CD4-positive, alpha-beta T cell treated with Interleukin-10 for 1 hour (primary cell): ENCODE measurements at places on chromosomes 6 and 20.
A peak's percentile ranks its signal among the peaks of the same experiment; 100 is the strongest.

- DNase-seq: peak; percentile 58
These were observed 2.9 kb downstream of the TNNC2 start for GRCh38 chr20:45823949-45824835.

GRCh38 chr6:22949967-22950366, 380.6 kb downstream of the HDGFL1 start:
- DNase-seq: no peak

DNA sequence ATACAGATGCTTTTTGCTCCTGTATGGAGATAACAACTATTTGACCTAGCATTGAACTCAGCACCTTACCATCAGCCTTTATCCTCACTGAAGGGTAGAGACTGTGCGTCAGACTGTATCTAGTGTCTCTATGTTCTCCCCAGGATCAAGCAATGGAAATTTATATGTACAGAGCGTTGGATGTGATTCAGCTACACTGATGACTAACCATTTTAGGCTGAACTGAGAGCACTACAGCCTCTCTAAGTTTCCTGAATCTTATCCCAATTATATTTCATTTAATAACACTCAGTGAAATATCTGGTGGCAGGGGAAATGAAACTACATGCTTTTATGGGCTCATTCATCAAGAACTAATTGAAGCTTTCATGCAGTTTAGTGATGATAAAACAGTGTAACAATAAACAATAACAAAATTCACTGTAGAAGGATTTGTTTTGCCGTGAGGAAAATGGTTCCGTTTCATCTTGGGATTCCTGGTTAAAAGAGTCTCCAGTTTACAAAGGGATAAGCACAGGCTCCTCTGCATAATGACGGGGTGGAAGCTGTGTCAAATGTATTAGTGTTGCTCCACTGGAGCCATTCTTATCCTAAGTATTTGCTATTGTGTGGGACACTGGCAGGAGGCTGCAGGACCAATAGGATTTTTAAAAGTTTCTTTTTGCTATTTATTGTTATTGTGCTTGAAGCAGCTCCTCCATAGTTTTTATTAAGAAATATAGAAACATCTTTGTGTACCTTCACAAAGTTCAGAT, 567.6 kb upstream of the MMS22L start:
- no peak for DNase-seq

GRCh38 chr6:168560126-168560525, 119.1 kb downstream of the SMOC2 start:
- no peak for DNase-seq

DNA sequence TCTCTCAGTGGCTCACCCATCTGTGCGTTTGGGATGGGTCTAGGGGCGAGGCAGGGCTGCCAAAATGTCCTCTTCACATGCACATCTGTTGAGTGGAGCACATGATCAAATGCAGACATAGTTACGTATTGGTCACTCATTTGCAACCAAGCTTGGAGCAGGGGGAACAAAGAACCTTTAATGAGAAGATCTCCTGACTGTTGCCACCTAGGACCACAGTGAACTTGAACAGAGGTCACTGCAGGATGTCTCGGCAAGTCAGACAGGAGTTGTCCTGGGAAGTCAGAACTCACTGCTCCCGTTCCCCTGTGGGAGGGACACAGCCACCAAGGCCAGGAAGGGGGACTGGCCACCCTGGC, 73.4 kb downstream of the SSR1 start:
- no peak for DNase-seq

DNA sequence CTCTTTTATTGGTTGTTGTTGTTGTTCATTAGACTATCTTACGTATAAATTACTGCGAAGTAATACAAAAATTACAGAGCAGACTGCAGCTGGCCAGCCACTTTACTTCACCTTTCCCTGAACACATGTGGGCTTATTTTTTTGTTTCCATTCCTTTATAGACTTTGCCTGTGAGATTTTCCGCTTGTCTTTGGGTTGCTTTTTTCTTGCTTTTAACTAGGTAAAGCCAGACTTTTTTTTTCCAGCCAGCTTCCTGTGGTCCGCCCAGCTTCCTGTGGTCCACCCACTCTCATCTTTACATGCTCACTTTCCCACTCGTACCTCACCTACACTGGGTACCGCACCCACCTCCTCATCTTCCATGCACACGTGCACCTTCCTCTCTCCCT, 79.0 kb downstream of the IPCEF1 start:
- DNase-seq: no peak

DNA sequence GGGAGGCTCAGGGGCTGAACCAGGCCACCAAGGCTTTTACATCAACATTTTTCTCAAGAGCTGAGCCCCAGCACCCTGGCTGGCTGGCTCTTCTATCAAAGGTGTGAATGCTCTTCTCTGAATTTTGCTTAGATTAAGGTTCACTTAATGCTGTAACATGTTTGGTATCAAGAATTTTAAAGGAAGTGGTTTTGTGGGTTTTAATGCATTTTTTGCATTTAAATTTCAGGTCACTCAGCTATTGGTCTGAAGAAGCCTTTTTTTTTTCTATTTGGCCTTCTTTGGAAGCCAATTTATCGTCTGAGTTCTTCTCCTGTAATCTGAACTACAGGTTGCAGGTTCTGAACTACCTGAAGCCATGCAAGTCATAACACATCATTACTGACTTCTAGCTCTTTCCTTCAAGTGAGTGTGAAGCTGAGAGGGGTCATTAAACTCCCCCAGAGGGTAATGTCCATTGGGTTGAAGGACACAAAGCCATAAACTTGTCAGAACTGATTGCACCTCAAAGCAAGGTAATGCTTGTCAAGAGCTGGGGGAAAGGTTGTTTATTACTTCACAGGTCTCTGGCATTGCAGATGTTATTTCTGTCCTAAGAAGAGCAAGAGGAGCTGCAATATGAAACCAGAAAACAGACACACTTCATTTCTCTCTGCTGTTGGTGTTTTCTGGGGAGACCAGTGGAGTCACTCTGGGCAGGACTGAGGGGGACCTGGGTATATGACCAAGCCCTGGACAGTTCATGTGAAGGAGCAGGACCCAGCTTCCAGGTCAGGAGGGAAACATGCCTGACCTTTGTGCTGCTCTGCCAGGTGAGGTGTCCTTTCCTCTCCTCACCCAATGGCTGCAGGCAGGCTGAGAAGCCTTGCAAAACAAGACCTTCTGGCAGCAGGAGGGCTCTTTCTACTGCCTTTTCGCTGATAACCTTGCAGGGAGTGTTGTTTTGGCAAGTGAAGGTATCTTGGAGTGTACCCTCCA, 26.1 kb upstream of the NEDD9 start:
- DNase-seq: peak; percentile 66

DNA sequence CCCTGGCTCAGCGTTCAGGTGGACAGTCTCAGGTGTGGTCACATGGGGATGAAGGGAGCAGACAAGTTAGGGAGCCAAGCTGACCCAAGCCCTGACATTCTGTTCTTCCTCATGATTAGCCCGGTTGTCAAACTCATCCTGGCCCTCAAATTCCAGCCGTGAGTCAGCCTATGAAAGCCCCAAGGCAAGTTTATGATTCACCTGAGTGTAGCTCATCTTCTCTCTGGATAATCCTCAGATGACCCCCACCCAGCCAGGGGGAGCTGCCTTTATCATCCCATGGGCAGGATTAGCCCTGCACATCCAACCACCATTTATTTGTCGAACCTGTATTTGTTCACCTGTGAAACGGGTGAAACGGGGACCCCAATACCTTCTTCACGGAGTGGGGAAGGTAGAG, 161.9 kb downstream of the DHX35 start:
- DNase-seq: no peak

DNA sequence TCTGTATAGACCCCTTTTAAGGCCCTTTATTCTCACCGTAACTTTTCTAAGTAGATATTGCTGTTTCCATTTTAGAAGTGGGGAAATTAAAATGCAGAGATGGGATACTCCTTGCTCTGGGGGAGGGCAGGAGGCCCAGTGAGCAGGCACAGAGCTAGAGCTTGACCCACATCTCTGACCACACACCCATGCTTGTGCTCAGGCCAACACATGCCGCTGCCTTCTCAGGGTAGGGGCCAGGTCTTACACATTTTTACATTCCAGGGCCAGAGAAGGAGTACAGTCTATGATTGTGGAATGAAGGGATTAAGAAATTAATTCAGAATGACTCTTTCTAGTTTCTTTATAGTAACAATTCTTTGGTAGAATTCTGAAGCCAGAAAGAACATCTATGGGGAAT, 104.8 kb downstream of the SOBP start:
- no peak for DNase-seq

- DNase-seq: no peak
These were observed 17.4 kb downstream of the TBC1D20 start for GRCh38 chr20:444862-445426.

- no peak for DNase-seq
These were observed 451.4 kb downstream of the NKAIN2 start for GRCh38 chr6:124254941-124255685.

GRCh38 chr20:52060794-52061714, 130.5 kb downstream of the ZFP64 start:
- DNase-seq: no peak

GRCh38 chr20:63895952-63896263, 982 bp downstream of the DNAJC5 start:
- DNase-seq: peak; percentile 60

- DNase-seq: no peak
These were observed 117.0 kb upstream of the COL21A1 start for GRCh38 chr6:56364431-56364826.

- no peak for DNase-seq
These were observed 246.8 kb downstream of the ARID1B start for GRCh38 chr6:157023958-157024357.

- no peak for DNase-seq
These were observed 12.1 kb upstream of the FAM8A1 start for GRCh38 chr6:17588011-17588410.

GRCh38 chr6:39902786-39903465, 31.3 kb downstream of the MOCS1 start:
- no peak for DNase-seq

DNA sequence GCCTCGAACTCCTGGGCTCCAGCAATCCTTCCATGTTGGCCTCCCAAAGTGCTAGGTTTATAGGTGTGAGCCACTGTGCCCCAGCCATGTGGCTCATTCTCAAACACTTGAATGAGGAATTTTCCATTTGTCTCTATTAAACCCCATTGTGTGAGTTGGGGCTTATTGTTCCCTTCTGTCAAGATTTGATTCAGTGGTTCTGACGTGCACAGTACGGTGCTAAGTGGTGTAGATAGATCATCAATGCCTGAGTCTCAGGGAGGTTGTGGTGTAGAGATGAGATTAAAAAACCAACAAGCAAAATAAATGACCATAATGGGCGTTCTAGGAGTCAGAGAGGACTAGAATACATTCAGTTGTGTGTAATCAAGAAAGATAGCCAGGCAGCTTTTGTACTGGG, 335.6 kb downstream of the PRL start:
- DNase-seq: no peak
